ENCODE measurements at places on chromosomes 1 and 21.

DNA sequence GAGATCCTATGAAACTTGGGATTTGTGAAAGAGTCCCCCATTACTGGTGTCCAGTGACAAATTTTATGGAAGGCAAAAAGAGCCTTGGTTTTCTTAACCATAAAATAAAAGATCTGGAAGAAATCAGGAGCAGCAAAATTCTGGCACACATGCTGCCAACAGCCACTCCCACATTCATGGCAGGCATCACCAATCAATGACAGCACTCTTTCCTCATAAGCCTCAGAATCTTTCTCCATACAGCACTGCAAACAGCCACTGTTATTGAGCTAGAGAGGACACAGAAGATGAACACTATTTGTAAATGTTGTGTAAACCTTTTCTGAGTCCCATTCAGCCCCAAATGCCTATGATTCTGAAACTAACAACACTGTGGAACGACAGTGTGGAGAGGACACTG, 162.2 kb downstream of the RRAGC start:
- DNase-seq, result no peak

GRCh38 chr1:41935226-41935625, 16.5 kb upstream of the HIVEP3 start:
- no peak for DNase-seq

GRCh38 chr1:24545662-24546061, 10.2 kb upstream of the NCMAP start:
- DNase-seq, result no peak

- no peak for DNase-seq
These were observed 428.9 kb upstream of the C1orf87 start for GRCh38 chr1:60502506-60502905.

Data from HL-60 (cell line).